ENCODE measurements at places on chromosomes 12 and 14.

DNA sequence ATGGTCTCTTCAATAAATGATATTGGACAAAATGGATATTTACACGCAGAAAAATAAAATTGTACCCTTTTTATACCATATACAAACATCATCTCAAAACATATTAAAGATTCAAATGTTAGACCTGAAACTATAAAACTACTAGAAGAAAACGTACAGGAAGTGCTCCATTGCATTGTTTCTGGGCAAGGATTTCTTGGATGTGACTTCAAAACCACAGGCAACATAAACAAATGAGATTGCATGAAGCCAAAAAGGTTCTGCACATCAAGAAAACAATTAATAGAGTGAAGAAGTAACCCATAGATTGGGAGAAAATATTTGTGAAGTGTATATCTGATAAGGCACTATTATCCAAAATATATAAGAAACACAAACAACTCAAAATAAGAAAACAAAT is 812.4 kb downstream of the NRXN3 start:
- no peak for DNase-seq

- no peak for DNase-seq
Measured at GRCh38 chr14:37598747-37599506, 3.5 kb downstream of the TTC6 start.

DNA sequence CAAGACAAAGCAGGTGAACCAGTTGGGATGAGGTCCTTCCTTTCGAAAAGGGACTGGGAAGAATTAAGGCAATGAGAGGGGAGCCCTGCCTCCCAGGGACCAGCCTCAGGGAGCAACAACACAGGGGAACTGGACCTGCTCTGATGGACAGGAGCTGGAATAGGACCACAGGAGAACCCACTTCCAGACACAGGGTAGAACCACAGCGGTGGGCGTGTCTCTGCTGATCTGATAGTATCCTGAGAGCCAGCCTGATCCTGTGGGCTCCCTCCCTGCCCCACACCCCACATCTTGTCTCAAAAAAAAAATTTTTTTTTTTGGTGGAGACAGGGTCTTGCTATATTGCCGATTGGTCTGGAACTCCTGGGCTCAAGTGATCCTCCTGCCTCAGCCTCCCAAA is 13.6 kb upstream of the PLEK2 start:
- no peak for DNase-seq

GRCh38 chr12:13199592-13199991 is 3.1 kb downstream of the EMP1 start:
- no peak for DNase-seq

DNA sequence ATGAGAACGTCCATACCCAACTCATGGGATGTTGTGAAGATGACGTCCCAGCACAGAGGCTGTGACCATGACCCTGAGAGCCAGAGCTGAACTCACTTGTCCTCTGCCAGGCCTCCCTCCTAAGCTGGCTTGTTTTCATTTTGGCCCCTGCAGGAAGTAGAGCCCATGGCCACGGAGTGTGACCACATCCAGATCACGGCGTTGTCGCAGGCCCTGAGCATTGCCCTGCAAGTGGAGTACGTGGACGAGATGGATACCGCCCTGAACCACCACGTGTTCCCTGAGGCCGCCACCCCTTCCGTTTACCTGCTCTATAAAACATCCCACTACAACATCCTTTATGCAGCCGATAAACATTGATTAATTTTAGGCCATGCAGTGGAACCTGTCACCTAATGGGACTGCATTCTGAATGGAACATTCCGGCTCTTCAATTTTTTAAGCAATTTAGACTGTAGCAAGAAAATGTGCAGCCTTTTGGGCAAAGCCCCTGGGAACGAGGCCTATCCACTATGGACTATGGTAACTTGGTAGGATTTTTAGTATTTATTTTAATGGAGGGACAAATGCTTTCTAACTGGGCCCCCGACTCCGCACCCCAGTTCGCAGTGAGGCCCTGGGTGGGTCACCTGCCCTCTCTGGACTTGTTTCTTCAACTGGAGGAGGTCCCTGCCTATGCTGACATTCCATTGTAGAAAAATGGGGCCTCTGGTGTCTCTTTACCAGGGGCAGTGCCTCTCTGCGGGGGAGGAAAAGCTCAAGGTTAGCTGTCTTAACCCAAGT is 19.6 kb downstream of the OTUB2 start:
- DNase-seq: no peak

GRCh38 chr14:104898195-104898558 is 26.5 kb upstream of the PLD4 start:
- DNase-seq: no peak

- DNase-seq: no peak
Measured at GRCh38 chr12:132550014-132550802, 60.2 kb downstream of the LRCOL1 start.

DNA sequence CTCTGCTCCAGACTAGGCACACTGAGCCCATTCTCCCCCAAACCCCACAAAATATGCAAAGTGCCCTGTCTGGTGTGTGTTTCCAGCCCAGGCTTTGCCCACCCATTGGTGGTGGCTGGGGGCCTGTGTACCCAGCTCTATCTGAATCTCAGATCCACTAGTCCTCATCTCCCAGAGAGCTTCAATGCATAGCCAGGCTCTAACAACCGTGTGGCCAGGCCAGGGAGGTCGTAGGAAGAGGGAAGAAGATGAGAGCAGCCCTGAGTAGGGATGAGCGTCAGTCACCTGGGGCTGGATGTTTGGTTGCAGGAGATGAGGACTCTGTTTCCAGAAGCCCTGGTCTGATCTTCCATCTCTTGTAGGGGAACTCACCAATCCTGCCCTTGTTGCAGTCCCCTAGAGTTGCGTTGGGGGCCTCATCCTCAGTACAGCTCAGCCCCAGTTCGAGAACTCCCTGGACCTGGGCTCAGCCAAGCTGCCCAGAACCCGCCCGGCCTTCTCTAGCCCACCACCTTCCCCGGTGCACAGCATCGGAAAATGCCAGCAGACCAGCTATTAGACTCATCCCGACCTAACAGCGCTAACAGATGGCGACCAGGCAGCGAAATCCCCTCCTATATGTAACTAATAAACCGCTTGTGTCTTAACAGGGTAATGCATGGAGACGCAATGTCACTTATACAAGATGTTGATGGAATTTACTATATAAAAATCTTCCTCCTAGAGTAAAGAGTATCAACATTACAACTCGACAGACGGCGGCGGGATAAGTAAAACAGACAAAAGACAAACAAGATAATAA is 3.2 kb upstream of the LHX5 start:
- DNase-seq: no peak

GRCh38 chr12:24233519-24234246 is 284.2 kb upstream of the SOX5 start:
- no peak for DNase-seq

DNA sequence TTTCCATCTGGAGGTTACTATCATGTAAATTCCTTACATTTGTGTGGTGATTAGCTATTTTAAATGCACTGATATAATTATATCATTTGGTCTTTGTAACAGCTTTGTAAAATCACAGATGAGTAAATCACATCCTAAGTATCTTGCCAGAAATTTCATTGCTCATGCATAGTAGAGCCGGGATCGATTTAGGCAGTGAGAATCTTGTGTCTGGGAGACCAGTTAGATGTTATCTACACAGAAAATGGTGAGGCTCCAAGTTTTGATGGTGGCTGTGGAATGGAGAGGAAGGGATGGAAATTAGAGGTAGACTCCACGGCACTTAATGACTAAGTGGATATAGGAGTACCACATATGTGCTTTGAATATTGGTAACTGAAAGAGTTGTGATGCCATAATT is 156.3 kb downstream of the MSRB3 start:
- no peak for DNase-seq

GRCh38 chr14:90778571-90779255 is 37.5 kb downstream of the TTC7B start:
- no peak for DNase-seq

DNA sequence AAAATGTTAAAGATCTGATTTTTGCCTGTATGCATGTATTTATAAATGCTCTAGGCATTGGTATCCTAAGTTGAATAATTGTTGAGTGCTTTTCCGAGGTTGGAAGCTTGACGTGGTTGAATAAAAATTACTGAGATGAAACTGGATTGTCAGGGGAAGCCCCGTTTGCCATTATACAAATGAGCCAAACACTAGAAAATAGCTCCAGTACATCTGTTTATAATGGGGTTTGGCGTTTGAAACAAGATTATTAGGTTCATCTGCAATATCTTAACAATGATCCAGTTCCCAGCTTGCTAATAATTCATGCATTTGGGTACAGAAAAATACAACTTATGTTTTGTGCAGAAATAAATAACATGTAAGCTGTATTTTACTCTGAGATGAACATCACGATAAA is 789.6 kb downstream of the GALC start:
- DNase-seq: no peak

DNA sequence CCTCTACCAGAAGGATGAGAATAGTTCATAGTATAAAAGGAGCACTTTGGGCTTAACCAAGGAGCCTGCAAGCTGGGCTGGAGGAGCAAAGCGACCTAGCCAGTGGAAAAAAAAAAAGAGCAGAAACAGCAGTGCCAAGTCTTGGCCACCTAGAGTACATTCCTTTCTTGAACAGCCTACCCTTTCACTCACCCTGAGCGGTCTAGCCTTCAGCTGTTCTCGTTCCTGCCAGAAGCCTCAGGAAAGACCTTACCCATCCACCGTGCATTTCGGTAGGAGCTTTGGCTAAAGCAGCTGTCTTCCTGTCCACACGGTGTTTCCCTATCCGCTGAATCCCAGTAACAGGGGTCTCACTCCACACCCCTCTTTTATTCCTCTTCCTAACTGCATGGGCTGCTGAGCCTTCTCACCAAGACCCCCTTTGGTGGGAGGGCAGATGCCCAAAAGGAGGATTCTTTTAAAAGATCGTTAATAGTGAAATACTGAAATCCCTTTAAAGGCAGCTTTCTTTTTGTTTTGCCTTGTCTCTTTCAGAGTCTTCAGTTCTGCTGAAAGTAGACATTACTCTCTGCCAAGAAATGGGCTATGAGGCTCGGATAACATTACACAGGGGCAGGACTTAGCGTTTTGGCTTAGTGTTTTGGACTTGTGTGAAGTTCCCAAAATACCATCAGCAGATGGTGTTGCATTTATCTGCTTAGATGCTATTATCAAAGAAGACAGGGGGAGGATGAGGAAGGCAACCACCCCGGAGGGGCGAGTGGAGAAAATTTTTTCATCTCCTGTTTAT is 88.5 kb upstream of the METAP2 start:
- DNase-seq: peak; percentile 7

DNA sequence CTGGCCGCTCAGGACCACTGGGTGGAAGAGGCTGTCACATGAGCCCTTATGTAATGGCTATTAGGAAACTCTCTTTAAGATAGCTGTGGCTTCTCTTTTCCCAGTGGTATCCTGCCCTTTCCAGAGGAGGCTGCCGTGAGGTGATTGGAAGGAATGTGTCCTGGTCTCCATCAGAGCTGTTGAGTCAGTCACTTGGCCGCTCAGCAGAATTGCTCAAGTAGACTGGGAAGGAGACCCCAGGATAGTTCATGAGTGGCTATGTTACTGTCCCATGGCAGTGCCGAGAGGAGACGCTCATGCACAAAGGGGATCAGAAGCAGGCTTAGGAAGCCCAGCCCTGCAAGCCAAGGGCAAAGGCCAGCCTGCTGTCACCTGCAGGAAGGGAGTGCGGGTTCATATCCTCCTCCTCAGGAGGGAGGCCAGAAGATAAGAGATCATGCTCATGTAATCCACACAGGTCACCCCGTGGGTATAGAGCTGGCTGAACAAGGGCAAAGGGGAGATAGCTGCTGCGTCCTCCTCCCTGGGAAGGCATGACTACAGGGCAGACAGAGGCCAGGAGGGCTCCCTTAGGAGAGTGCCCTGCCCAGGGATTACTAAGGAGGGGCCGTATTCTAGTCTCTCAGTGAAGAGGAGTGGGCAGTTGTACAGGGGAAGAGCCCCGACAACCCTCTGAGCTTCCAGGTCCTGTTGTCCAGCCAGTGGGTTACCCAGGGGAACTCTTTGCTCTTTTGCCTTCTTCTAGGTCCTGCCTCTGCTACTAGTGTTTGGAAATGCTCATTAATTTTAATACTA is 137.0 kb upstream of the MAX start:
- no peak for DNase-seq
